Ascending aorta (tissue), 2 donors: ENCODE measurements at places on chromosomes 6 and 20.
A peak's percentile ranks its signal among the peaks of the same experiment; 100 is the strongest.

DNA sequence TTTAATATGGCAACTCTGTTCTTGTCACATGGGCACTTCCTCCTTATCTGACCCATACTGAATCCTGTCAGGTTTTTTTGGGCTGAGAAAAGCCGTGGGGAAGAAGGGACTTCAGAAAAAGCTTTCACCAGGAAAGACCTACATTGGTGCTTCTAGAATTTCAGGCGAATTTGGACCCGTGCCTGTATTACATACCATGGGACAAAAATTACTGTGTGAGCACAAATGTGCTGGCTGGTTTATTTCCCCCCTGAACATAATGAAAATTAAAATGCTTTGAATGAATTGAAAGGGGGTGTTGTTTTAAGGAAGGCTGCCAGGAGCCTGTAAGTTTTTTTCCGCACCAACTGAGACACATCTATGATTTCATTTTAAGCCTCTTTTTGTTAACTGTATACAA lies 29.6 kb downstream of the CAP2 start:
- H3K4me3 ChIP-seq = no peak overlapping the region
- peaks cover 5% of the 10 kb centered on the region for H3K4me1 ChIP-seq
- H3K36me3 ChIP-seq = peaks cover 3% of the 10 kb centered on the region
- DNase-seq = no peak
- no peaks in the 10 kb centered on the region for H3K27me3 ChIP-seq

DNA sequence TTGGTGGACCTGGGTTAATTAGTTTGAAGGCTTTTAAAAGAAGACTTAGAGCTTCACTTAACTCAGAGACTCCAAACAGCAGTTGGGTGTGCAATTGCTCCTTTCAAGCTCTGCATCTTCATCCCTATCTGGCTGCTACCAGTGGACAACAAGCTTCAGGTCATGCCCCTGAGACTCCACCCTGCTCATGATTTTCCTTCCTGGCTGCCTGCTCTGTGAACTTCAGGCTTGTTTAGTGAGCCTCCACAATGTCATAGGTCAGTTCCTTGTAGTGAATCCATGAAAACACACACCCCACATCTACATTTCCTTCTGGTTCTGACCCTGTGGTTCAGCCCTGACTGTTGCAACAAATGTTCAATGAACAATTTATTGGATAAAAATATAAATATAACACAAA lies 61.1 kb upstream of the MARCKS start:
- H3K4me1 ChIP-seq = no peaks in the 10 kb centered on the region
- H3K4me3 ChIP-seq = no peak overlapping the region
- H3K36me3 ChIP-seq = no peaks in the 10 kb centered on the region
- no peak for DNase-seq
- no peaks in the 10 kb centered on the region for H3K27me3 ChIP-seq

- no peaks in the 10 kb centered on the region for H3K27me3 ChIP-seq
- peaks cover 43% of the 10 kb centered on the region for H3K4me1 ChIP-seq
- H3K4me3 ChIP-seq = no peak overlapping the region
- H3K36me3 ChIP-seq = no peaks in the 10 kb centered on the region
- peak overlapping the region; percentile 90 for H3K27ac ChIP-seq
- DNase-seq = no peak
These were observed 104.8 kb upstream of the PTPN1 start for GRCh38 chr20:50405235-50405914.

GRCh38 chr6:8731874-8732273 lies 296.5 kb upstream of the SLC35B3 start:
- H3K4me3 ChIP-seq = no peak overlapping the region
- DNase-seq = no peak
- H3K4me1 ChIP-seq = no peaks in the 10 kb centered on the region

DNA sequence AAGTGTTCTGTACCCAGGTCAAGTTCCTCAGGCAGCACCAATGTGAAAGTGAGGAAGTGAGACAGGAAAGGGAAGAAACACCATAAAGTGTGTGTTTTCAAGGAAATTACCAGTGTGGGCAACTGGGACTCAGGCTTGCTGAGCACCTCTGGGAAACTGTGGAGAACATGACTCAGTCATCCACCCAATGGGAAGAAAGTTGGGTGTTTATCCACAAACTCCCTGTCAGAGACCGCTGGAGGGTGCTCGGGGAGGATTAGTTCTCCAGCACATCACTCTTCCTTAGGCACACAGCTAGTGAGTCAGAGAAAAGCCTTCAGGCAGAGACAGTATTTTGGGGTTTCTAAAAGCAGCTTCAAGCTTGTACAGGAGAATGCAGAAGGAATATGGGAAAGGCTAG lies 93.6 kb downstream of the PCSK2 start:
- H3K4me3 ChIP-seq = no peak overlapping the region
- no peaks in the 10 kb centered on the region for H3K27me3 ChIP-seq
- no peaks in the 10 kb centered on the region for H3K4me1 ChIP-seq
- no peak overlapping the region for H3K27ac ChIP-seq
- no peak for DNase-seq

GRCh38 chr6:121498481-121499276 lies 63.2 kb downstream of the GJA1 start:
- DNase-seq = no peak
- H3K4me1 ChIP-seq = peaks cover 4% of the 10 kb centered on the region
- no peaks in the 10 kb centered on the region for H3K36me3 ChIP-seq
- H3K27me3 ChIP-seq = no peaks in the 10 kb centered on the region
- H3K4me3 ChIP-seq = no peak overlapping the region
